CD4-positive, alpha-beta T cell treated with Interleukin-10 for 1 hour (primary cell): ENCODE measurements at places on chromosomes 4 and X.

DNA sequence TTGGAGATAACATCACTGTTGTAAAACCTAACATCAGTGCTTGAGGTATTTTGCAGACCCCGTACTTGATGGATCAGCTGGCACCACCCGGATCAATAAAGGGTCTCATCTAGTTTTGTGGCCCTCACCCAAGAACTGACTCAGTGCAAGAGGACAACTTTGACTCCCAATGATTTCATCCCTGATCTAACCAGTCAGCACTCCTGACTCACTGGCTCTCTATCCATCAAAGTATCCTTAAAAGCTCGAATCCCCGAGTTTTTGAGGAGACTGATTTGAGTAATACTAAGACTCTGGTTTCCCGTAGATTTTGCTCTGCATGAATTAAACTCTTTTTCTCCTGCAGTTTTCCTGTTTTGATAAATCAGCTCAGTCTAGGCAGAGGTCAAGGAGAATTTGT is 2498.1 kb downstream of the PCDH7 start:
- no peak for DNase-seq

GRCh38 chrX:37921758-37922157 is 74.4 kb upstream of the DYNLT3 start:
- DNase-seq, result no peak

GRCh38 chr4:139403462-139403861 is 50.5 kb upstream of the RAB33B start:
- no peak for DNase-seq

DNA sequence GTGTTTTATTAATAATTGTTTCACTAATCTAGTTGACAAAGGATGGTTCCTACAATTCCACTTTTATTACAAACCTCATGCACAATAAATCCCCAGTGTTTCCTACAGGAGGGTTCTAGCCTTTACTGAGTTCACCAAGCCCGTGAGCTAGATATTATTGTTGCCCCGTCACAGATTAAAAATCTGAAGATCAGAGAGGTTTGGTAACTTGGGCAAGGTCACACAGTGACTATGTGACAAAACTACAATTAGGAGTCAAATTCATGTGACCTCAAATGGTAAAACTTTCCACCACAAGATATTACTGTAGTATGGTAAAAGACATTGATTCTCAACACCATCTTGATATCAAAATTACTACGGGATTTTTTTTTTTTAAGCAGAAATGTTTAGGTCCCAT is 124.6 kb downstream of the BTC start:
- DNase-seq, result no peak

GRCh38 chr4:72031868-72032608 is at the start of gene NPFFR2:
TSS of gene NPFFR2 (plus strand) at chr4:72032000. CDS start at chr4:72128592, 96,592 bp downstream.
- DNase-seq, result no peak

GRCh38 chrX:109536439-109537323 is at the start of gene NXT2:
TSS of gene NXT2 (plus strand) at chrX:109536844. CDS start at chrX:109537007, 163 bp downstream.
- DNase-seq, result peak; percentile 88

- DNase-seq, result no peak
Measured at GRCh38 chr4:38161208-38162113, 201.3 kb downstream of the PTTG2 start.

DNA sequence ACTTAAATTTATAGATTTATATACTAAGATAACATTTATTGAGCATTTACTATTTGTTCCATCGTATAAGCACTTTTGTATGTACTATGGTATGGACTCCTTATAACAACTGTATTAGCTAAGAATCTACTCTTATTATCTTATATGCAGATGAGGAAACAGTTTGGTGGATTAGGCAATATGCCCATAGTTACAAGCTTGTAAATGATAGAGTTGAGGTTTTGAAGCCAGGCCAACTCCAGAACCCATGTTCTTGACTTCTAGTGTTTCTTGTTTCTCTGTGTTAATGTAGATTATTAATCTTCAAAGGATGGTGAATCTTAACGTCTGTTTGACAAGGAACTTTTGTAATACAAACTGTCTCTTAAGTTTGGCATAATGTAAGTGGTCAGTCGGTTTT is 71.3 kb downstream of the STIM2 start:
- DNase-seq, result no peak

DNA sequence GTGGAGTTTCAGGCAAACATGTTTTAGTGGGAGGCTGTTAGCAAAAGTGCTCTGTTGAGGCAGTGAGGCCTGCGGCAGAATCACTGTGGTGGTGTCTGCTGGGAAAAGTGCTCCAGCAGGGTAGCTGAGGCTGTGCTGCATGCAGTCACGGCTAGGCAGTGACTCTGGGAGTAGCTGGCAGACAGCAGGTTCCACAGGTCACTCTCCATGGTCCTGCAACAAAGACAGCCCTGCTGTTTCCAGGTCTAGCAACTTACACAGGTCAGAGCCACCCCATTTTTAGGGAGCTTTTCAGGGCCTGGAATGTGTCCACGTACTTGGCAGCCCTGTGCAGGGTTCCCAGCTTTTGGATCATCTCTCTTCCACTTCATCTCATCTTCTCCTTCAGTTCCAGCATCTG is 184.3 kb downstream of the NAA11 start:
- no peak for DNase-seq

DNA sequence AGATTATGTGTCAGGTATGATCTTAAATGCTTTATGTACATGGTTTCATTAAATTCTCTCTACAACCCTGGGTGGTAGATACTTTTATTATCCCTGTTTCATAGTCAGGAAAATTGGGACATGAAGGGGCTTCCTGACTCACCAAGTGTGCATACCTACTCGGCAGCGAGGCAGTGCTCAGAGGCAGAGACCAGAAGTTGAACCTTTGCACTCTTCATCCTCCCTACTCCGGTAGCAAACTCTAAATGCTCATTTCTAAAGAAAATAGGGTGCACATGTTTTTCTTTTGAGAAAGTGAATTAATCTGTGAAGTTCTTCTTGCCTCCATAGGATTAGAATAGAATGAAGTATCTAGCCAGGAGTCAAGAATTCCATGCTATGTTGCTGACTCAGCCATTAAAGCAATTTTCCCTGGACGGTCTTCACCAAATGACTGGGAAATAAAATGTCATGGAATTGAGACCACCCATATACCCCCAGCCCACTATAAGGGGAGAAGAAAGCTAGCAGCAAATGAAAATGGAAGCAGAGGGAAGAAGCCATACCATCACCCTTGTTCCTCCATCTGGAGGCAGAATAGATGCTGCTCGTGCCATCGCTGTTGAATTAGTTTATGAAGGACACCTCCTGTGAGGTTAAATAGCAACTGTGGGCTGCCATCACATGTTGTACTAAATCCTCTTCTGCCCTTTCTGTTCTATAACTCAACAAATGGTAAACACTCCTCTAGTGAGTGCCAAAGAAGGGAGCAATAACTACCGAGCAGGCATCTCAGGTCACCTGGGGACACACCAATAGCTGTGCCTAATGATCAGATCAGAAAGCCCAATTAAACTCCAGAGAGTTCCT is 355.4 kb downstream of the CAMK2D start:
- DNase-seq, result no peak

DNA sequence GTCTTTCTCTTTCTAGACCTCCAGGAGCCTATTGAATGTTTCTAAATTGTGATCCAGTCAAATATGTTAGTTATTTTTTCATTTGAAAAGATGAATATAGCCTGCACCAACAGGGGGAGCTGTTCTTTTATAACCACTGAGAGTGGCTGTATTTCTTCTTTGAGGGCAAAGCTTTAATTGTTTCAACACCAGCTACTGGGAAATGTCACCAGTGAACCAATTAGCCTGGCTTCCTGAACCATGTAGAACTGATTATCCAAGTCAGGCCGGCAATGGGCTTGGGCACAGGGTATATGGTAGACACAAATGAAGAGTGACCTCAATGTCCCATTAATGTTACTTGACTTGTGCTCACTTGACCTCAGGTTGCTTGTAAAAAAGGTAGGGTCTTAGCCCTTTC is 4.8 kb upstream of the DAPP1 start:
- DNase-seq, result peak; percentile 73

- no peak for DNase-seq
Measured at GRCh38 chr4:182307746-182308145, 64.5 kb downstream of the TENM3 start.

DNA sequence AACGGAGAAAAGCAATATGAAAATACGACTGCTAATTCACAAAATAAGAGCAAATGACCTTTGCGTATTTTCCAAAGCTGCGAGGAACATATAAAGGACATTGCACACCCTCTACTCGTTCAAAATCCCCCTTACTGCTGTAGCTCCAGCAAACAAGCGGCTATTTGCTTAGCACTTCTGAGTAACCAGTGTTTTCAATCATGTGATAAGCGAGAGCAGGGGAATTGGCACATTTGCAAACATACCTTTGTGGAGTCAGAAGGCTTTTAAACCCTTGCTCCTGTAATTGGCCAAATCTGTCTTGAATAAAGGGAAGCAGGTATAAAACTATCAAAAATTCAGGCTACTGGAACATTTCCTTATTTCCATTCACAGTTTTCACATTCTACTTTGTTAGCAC is 610.2 kb downstream of the UBE2NL start:
- DNase-seq, result no peak

GRCh38 chrX:65745992-65746391 is 78.5 kb downstream of the MSN start:
- DNase-seq, result no peak

DNA sequence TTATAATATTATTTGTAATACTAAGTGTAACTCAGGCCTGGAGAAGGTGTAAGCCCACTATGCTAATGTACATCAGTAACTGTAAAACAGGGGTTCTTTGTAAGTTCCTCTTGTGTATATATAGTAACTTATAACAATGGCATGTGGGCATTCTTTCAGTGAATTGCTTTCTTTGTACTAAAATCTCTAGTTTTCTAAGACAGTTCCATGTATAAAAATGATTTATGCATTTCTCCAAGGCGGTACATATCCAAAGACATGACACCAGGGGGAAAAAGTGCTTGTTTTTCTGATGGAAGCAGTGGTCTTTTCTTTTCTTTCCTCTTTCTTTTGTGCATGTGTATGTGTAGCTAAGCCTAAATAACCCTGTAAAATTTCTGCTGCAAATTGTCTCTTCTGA is 702.4 kb upstream of the GRID2 start:
- DNase-seq, result no peak

DNA sequence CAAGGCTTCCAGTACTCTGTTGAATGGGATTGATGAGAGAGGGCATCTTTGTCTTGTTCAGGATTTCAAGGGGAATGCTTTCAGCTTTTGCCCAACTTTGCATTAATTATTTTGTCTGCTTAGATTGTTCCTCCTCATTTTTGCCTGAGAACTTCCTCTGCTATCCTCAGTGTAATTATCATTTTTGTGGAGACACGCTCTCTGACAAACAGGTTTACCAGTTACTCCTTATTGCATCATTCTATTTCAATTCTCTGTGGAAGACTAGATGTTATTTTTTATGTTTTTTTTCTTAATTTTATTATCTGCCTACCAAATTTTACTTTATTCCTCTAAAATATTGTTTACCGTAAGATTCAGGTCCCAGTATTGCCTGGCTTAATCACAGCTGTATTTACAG is 349.2 kb downstream of the ADGRL3 start:
- DNase-seq, result no peak

DNA sequence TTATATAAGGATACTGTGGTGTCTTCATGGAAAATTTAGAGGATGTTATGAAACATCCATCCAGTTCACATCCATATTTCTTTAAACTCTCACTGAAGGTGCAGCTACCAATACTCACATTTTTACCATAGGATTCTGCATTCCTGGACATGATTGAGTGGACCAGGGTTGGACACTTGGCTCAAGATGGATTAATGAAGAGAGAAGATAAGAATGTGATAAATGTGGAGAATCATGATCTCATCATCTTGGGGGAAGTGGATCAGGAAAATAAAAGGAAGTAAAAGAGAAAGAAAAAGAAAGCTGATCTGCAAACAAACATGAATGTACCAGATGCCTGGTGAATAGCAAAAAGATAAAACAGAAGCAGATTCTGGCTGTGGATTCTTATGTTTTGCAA is 175.4 kb downstream of the NPFFR2 start:
- DNase-seq, result no peak

- no peak for DNase-seq
Measured at GRCh38 chr4:88659890-88660208, 37.8 kb downstream of the NAP1L5 start.

GRCh38 chr4:172838943-172839342 is 329.7 kb upstream of the GALNT7 start:
- no peak for DNase-seq

DNA sequence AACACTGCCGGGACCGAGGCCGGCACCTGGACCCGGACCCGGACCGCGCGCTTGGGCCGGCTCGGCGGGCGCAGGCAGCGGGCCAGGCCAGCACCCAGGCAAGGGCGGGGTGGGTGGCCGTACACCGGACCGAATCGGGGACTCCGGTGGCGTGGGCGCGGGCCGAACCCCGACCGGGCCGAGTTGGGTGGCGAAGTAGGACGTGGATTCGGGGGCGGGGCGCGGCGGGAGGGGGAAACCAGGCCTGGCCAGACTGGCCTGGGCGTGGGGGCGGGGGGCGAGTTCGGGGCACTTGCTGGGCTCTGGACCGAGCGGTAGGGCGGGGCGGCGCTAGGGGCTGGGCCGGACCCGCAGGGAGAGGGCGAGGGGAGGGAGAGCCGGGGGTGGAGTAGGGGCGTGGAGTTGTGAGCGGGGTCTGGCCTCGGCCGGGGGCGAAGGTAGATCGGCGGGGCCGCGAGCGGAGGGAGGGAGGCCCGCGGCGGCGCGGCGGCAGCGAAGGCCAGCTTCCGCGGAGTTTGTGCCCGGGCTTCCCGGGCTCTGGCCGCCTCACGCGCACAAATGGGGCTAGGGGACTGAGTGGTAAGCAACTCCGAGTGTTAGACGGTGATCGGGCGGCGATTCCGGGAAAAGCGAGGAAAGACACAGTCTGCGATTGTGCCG is 1.8 kb upstream of the BCORL1 start:
- peak; percentile 19 for DNase-seq

DNA sequence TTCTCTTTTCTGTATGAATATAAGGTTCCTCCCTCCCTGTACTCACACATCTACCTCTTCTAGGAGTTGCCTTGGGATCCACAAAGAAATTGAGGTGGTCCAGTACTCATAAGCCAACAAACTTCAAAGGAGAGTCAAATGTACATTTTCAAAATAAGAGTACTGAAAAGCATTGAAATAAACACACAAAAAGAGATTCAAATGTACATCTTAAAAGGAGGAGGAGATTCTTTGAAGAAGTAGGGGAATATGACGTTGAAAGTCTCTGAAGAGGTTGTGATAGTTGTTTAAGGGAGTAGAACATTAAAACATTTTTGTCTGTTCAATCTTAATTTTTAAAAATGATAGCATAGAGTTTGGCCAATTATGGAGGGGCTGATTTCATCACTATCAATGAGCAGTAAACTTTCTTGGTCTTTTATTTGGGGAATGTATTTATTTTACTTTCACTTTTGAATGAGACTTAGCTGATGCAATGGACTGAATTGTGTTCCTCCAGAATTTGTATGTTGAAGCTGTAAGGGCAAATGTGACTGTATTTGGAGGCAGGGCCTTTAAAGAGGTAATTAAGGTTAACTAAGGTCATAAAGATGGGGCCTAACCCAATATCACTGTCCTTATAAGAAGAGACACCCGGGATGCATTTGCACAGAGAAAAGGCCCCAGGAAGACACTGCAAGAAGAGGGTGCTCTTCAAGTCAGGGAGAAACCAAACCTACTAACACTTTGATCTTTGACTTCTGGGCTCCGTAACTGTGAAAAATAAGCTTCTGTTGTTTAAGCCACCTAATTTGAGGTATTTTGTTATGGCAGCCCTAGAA is 226.3 kb upstream of the PGRMC2 start:
- DNase-seq, result no peak

GRCh38 chrX:2490634-2491033 is 10.1 kb downstream of the DHRSX start:
- no peak for DNase-seq
